GOT3 (cell line): ENCODE measurements at places on chromosomes 1 and 21.

DNA sequence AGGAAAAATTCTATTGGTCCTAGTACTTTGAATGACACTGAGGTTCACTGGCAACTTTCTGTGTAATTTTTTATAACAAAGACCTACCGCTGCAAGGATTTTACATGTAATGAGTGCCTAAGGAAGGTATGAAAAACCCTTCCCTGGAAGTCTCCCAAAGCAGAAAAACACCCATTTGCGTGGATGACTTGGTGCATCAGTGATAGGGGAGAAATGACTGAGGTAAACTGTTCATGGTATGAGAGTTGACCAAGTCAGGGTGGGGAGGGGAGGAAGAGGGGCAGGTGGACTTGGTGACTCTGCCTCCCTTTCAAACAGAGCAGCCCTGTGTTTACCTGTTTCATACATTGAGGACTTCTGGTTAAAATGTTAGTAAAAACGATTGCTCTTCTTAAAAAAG is 78.8 kb upstream of the IPO9 start:
- DNase-seq = no peak

DNA sequence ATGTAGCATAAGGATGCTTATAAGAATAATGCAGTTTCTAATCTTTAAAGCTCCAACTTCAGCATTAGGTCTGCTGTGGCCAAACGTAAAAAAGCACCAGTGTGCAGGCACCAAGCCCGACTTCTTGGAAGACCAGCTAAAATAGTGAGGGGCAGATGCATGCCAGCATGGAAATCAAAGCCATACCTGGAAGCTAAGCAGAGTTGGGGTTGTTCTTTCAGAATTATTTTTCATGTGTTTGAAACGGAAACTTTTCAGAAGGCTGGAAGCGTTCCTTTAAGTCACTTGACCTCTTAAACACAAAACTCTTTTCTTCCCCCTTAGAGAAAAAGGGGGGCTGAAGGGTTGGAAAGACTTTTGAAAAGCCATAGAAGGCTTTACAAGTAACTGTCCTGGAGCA is 329.2 kb upstream of the C1orf87 start:
- DNase-seq = no peak

DNA sequence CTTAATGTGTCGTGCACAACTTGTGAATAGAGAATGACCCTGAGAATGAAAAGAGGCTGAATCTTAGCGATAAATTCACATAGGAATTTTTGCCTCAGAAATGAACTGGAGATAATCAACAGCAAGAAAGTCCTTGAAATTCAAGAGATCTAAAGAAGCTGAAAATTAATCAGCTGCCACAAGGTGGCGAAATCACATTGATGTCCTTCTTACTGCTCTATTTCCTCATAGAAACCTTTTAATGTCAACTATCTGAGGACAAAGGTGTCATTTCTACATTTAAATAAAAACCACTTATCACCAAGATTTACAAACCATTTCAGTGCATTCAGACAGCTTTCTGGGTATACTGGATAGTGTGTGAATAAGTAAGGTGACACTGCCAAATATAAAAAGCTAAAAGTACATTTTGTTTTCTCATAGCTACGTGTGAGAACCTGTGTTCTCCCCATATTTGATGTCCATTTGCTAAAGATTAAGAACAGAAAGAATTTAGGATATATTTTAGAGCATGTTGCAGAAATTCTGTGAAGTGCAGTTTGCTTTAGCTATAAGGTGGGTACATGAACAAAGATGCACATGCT is 485.3 kb upstream of the PTBP2 start:
- no peak for DNase-seq

GRCh38 chr1:147071142-147071541 is 101.1 kb downstream of the PRKAB2 start:
- no peak for DNase-seq

DNA sequence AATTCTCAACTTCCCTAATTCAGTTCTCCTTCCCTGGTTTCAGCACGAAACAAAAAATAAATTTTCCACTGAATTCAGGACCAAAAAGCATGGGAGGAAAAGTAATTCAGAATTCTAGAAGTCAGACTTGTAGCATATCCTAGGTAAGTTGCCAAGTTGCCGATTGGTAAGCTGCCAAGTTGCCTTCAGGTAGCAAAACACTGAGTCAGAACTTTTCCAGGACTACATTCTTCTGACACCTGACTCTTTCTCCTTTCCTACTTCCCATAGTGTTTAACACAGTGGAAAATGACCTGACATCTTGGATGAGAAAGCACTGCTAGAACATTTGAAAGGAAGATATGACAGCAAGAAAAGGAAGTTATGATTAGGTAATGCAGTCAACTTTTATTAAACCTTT is 322.8 kb downstream of the SPATA17 start:
- no peak for DNase-seq

- DNase-seq = no peak
Observed at GRCh38 chr1:170461762-170462384, 70.1 kb upstream of the GORAB start.

DNA sequence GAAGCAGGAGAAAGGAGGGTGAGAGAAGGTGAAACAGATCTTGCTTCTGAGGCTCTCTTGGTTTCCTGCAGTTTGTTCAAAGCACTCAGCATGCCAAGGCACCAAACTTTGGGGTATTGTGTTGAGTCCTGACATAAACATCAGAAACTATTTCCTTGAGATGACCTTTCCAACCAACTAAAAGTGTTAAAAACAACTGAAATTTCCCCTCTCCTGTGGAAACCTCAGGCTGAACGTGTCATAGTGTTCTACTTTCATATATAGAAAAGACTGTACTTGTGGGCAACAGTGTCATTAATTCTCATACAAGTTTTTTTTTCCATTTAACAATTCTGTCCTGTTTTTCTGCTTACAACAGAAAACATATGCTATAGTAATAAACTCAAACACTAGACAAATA is 6.3 kb upstream of the LYST start:
- no peak for DNase-seq

GRCh38 chr1:220298470-220299205 is 26.4 kb upstream of the RAB3GAP2 start:
- no peak for DNase-seq

DNA sequence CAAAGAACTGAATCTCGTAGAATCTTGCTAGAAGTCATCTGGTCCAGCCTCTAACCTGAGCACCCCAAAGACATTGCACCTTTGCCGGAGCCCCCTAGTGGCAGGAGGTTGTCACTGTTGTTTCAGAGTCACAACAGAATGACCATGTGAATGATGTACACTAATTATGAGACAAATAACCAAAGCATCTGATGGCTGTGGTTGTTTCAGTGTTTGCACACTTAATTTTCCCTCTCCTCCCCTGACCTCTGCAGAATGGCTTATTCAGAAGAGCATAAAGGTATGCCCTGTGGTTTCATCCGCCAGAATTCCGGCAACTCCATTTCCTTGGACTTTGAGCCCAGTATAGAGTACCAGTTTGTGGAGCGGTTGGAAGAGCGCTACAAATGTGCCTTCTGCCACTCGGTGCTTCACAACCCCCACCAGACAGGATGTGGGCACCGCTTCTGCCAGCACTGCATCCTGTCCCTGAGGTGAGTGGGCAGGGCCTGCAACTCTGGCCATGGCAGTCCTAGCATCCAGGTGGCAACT is 26.4 kb downstream of the TRAF5 start:
- DNase-seq = no peak

- no peak for DNase-seq
Observed at GRCh38 chr1:53601031-53601745, 137.8 kb downstream of the GLIS1 start.

DNA sequence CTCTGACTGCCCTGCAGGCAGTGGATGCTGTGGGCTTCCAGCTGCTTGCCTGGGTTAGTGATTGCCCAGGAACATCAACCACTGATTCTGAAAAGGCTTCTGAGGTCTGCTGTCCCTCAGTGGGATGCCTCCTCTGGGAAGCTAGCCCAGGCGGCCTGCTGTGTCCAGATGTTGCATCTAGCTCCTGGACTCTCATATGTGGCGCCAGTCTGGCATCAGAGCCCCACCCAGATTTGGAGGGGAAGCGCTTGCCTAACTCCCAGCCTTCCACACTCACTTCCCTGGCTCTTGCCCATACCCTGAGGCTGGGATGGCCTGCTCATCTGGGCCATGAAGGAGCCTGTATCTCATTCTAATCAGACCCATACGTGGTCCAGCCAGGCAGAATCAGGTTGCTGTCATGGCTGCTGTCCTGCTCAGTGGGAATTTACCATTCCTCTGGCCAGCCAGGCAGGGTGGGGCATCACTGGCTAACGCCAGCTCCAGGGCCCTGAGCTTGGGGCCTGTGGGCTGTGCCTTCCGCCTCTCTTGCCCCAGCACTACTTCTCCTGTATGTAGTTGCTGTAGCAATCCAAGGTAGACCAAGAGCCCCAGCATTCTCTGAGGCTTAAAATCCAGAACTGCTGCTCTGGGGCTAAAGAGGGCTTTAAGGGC is 4.1 kb downstream of the CSF1 start:
- no peak for DNase-seq

- DNase-seq = no peak
Observed at GRCh38 chr1:187816646-187817045, 987.9 kb downstream of the PLA2G4A start.

GRCh38 chr1:55861676-55862340 is 646.6 kb upstream of the USP24 start:
- no peak for DNase-seq

DNA sequence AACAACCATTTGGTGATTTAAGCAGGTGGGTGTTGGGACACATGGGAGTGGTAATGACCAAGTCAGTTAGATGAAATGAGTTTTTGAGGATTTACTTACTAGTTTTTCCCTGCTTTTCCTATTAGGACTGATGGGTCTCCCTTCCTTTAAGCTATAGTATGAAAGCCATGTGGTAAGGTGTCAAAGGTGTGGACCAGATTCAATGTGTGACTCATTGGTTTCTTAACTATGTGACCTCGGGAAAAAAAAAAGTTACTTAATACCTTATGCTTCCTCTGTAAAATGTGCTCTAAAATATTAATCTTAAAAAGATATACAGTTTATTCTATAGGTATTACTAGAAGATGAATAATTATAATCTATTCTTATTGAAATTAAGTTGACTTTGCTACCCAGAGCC is 93.7 kb downstream of the DUSP10 start:
- no peak for DNase-seq

- no peak for DNase-seq
Observed at GRCh38 chr1:203098914-203099520, 13.2 kb upstream of the MYOG start.

DNA sequence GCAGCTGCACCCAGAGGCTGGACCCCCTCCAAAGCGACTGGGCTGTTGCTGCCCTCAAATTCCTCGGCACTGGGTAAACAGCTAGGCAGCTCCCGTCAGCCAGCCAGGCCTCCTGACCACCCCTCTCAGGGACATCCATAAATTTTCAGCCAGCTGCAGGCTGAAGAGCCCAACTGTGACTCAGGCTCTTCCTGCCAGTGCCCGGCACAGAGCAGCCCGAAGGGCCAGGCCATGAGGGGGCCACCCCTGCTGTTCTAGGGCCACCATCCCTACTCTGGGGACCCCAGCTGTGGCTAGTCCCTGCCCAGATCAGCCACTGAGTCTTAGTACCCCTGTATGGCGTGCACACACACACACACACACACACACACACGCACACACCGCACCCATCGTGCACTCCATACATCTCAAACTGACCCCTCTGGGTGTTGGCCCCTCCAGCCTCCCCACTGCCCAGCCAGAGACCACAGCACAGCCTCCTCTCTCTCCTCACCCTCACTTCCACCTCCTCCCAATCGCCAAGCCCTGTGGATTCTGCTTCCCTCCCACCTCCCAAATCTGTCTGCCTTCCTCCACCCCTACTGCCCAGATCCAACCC is 6.2 kb upstream of the LAPTM5 start:
- DNase-seq = no peak

DNA sequence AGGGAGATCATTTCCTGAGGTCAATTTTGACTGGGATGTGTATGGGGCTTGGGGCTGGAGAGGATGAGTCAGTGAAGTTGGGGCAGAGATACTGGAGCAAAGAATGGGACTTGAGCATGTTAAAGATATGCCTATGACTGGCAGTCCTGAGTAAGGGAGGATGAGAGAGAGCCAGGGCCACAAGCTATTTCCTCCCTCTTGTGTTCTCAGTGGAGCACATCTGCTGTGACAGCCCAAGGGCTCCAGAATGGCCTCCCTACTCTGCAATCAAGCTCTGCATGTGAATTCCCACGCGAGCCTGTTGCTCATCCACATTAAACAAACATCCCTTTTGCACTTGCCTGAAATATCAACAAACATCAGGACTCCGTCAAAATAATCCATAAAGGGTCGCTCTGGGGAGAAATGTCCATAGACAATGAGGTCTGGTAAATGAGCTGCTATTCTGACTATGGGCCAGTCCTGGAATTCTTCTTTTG is 9.2 kb downstream of the ADCY10 start:
- no peak for DNase-seq

- DNase-seq = no peak
Observed at GRCh38 chr1:32920833-32921232, 19.6 kb upstream of the TMEM54 start.

DNA sequence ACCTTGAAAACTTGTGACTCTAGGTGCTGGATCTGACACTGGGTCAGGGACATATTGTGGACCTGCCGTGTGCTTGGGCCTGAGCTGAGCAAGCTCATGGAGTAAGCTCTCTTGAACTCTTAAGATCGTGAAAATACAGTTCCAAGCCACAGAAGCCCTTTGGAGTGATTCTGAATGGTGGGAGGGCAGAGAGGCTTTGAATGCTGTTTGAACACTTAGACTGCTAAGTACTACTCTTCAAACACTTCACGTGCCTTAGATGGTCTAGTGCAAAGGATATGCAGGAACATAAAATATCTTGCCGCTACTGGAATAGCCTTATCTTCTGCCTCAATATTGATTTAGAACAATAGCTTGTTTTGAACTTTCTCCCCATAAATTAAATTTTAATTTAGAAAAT is 21.6 kb downstream of the ROR1 start:
- no peak for DNase-seq

GRCh38 chr21:26115305-26115704 is 55.3 kb downstream of the APP start:
- DNase-seq = no peak

DNA sequence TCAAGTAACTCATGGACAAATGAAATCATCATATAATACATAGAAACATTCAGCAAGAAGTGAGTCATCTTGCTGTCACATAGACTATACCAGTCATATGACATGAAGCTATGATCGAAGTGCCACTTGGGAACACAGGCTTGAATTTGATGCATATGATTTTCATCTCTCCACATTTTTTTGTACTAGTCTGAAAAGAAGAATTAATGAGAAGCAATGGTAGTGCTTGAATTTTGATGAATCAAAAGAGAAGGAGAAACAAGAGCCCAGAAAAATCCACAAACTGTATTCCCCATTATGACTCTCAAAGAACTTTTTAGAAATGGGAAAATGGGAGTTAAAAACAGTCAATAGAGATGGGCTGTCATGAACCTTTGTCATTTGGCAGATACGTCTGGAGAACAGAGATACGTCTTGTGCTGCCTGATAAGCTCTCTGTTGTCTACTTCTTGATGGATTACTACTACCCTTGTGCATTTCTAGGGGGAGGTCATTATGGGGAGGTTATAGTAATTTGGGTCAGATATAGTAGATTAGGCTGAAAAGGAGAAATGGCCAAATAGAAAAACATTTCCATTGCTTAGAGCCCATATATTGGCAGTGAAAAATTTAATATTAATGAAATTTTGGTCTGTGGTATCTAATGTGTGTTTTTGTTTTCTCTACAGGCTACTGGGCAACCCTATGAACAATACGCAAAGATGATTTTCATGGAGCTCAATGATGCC is 8.0 kb upstream of the LEPR start:
- no peak for DNase-seq

- DNase-seq = no peak
Observed at GRCh38 chr1:78892260-78892840, 114.2 kb downstream of the ADGRL4 start.

- no peak for DNase-seq
Observed at GRCh38 chr21:40331172-40331571, 463.9 kb downstream of the PCP4 start.

GRCh38 chr1:172547071-172547470 is 14.1 kb downstream of the SUCO start:
- DNase-seq = no peak
